ELF-1 (cell line): ENCODE measurements at places on chromosomes 2 and 18.

DNA sequence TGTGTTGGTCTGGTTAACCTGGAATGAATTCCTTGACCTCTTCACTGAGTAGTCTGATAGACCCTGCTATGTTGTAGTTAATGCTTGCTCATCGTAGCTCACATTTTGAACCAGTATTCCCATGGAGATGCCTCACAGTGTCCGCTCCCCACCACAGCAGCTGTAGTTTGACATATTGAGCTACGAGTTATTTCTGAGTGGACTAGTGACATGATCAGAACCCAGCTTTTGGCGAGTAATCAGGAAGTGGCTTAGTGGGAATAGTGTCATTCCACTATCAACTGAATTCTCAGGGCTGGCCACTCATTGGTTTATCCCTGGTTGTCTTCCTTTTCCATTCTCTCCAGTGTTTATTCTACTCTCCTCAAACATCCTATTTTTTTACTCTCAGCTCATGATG lies 102.7 kb downstream of the MYO1B start:
- DNase-seq, result no peak

GRCh38 chr2:156115338-156115737 lies 217.2 kb downstream of the NR4A2 start:
- no peak for DNase-seq

DNA sequence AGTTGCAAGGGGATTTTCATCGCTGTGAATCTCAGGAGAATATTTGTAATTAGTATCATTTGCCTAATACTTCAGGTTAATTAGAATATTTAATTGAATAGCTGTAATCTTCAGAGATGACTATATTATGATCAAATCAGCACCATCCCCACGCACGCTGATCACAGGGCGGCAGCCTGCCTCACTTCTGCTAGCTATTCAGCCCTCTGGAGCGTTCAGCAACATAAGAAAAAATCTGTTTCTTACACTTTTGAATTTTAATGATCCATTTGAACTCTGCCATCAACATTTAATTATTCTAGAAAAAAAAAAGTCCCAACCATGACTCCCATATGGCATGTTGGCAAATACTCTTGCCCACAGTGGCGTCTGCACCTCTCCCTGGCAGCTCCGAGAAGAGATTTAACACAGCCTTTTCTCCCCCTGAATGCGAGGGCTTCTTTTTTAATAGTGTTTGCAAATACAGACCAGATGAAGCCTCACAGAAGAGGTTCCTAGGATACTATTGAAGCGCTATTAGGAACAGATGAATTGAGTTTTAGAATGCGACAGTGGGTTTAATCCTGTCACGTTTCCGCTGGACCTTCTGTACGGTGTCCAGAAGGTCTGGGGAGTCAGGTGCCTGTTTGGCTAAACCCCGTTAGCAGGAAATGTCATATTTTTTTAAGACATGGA lies 731.9 kb upstream of the SALL3 start:
- DNase-seq, result no peak

DNA sequence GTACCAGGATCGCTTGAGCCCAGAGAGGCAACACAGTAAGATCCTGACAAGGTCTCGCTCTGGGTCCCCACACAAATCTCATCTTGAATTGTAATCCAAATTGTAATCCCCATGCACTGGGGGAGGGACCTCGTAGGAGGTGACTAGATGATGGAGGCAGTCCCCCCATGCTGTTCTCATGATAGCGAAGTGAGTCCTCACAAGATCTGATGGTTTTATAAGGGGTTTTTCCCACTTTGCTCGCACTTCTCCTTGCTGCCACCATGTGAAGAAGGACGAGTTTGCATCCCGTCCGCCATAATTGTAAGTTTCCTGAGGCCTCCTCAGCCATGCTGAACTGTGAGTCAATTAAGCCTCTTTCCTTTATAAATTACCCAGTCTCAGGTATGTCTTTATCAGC lies 46.0 kb upstream of the SERTAD2 start:
- peak; percentile 17 for DNase-seq

DNA sequence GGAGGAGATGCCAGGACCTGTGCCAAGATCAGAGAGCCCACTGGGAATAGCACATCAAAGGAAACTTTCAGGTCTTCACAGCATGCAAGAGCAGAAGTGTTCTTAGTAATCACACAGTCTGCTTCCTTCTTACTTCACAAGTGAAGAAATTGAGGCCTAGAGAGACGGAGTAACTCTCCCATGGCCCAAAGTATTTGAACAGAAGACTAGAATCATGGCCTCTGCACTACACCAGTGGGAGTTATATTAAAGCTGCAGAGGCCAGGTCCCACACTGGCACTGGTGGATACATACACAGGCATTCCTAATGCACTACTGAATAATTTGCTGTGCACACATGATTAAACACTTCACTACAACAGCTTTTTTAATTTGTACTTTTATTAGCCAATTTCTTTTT lies 107.6 kb upstream of the RMP24 start:
- DNase-seq, result no peak

- DNase-seq, result no peak
Observed at GRCh38 chr2:12441750-12442475, 274.8 kb upstream of the TRIB2 start.

DNA sequence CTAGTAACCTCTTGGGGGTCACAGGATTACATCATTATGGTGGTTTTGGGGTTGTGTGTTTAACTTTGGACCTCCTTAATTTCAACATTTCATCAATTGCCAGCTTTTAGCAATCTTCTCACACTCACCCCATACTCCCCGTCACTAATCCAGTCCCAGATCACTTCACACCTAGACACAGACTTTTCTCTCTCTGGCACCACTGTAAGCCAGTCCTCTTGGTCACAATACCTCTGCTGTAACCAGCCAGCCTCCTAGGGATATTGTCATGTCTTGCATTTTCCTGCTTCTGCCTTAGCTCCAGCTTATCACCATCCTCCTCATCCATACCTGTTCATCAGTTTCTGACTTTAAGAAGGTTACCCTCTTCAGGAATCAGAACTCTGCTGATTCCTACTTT lies 1.6 kb upstream of the STK17B start:
- no peak for DNase-seq

- DNase-seq, result no peak
Observed at GRCh38 chr2:95014126-95014708, 11.3 kb upstream of the MAL start.

GRCh38 chr2:199220920-199221319 lies 236.8 kb downstream of the SATB2 start:
- no peak for DNase-seq

DNA sequence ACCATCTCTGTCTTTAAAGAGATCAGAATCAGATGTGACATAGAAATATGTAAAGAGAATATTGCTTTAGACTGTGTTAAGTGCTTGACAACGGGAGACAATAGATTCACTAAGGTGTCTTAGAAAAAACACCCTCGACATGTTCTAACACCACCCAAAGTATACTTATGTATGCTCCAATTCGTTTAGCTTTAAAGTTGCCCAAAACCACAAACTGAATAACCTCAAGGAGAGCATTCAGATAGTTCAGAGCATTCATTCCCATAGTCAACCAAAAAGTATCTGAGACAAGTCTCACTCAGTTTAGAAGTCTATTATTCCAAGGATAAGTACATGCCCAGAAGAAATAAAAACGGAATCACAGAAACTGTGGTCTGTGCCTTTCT lies 96.4 kb downstream of the KYNU start:
- DNase-seq, result no peak

GRCh38 chr2:152488075-152488474 lies 153.1 kb downstream of the FMNL2 start:
- no peak for DNase-seq

- no peak for DNase-seq
Observed at GRCh38 chr2:207937823-207938222, 87.5 kb downstream of the PLEKHM3 start.

DNA sequence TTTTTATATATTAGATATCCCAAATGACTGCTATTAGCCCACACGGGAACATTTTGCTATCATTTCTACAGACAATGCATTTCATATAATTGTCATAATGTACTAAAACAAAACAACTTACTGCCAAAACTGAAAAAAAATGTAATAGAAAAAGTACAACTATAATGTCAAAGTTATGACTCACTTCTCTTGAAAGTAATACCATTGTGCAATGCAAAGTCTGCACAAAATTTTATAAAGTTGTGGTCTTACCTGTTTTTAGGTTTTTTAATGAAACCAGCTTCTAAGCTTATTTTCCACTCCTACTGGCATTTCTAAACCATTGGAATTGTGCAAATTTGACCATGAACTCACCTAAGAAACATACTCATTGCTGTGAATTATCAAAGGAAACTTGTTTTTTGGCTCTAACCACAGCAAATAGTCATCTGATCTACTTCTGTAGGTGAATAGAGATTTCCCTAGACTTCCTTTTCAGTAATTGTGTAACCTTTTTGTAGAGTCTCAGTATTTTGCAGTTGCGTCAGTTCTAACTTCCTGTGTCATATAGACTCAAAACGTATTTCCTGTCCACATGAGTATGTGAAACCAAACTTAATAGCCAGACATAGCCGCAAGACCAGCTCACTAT lies 31.9 kb upstream of the TFPI start:
- no peak for DNase-seq

DNA sequence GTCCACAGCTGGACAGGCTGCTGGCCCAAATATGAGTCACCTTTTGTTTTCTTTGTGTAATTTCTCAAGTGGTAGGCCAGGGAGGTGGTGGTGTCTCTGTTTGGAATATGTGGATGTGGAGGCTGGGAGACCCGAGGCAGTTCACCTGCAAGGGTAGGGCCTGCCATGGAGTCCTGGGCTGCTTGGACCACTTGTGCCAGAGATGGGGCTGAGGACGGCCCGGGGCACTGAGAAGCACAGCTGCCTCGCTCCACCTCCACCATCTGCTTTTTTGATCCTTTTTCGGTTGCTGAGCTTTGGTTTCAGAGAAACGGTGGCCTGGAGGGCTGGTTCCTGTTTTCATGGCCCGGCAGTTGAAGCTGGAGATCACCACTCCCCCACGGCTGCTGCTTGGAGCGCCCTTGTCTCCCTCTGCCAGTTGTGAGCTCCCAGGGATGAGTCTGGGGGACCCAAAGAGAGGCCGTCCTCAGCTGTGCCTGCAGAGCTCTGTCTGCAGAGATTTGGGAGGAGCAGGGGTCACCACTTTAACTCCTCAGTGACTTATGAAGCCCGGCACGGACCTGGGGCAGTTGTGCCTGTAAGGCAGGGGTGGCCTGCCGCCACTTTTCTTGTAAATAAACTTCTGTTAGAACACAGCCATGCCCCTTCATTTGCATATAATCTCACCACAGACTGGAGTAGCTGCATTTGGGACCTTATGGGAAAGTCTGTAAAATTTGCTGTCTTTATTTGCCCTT lies 67.6 kb upstream of the MCFD2 start:
- DNase-seq, result peak; percentile 68

DNA sequence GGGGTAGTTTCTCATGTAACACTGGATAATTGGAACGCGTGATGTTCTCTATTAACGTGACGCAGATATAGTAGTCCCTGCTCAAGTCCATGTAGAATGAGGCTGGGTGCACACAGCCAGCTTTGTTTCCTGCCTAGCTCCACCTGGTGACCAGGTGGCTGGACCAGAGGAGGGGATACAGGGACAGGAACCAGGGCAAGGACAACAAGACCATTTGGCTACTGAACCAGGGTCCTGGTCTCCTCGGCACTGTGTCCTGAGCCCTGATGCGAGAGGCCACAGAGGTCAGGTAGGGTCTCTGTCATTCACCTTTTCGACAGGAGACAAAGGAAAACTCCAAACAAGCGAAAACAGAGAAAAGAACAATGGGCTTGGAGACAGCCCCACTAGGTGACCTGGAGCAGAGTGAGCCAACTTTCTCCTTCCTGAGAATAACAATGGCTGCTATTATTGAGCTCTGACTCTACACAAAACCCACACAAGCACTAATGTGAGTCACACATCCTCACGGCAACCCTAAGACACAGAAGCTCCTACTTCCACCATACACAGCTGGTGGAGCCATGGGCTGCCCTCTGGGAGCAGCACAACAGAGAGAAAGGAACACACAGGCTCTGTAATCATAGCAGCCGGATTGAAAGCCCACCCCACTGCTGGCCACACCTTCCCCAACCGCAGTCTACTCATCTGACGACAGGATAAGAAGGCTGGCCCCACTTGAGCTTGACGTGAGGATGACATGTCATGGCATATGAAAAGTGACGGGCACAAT lies 67.3 kb upstream of the TEX51 start:
- peak; percentile 50 for DNase-seq

DNA sequence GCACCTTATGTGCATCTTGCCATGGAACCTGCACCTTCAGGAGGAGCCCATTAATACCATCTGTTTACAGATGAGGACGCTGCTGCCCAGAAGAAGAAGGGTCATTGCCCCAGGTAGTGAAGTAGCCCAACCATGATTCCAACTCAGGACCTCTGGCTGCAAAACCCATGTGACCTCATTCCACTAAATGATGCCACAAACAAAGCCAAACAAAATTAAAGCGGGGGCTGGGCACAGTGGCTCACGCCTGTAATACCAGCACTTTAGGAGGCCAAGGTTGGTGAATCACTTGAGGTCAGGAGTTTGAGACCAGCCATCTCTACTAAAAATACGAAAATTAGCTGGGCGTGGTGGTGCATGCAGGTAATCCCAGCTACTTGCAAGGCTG lies 202.1 kb downstream of the EIPR1 start:
- no peak for DNase-seq

GRCh38 chr2:46430992-46431391 lies 48.4 kb upstream of the TMEM247 start:
- no peak for DNase-seq

DNA sequence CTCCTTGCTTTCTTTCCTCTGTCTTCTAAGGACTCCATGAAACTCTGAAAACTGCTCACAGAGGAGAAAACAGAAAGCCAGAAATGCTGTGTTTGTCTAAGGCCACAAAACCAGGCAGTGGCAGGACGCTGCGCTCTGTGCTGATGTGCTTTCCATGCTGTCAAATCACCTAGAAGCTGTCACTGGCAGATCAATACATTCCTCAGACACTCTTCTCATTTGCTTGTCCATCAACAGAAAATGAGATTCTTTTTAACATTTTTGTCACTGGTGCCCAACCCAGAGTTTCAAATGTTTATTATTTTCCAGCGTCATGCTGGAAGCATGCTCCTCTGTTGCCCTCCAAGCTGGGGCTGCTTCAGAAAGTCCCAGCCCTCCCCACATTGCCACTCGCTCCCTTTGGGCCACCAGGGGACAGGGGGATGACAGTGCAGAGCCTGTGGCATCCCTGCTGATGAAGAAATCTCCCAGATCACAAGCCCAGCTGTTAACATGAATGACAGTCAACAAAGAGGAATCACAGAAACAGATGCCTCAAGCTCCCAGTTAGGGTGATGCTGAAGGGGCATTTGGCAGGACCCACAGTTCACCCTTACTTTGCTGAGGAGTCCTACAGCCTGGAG lies 117.5 kb upstream of the MEIS1 start:
- DNase-seq, result peak; percentile 22

DNA sequence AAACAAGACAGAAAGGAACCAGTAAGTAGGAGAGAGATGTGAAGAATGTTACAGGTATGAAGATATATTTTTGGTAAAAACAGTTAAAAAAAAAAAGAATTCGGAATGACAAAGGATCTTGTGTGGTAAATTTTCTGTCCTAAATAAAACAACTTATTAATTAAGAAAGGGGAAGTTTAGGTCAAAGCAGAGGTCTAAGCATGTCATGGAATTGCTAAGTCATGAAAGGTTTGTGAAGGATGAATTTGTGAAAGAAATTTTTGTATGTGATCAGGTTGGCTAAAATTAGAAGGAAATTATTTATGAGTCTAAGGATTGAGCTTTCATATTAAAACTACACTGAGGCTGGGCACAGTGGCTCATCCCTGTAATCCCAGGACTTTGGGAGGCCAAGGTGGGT lies 11.1 kb upstream of the ALPG start:
- DNase-seq, result no peak

GRCh38 chr2:176885661-176886060 lies 326.9 kb upstream of the HNRNPA3 start:
- no peak for DNase-seq
